ENCODE measurements at places on chromosomes 13 and 19. TPM values are rescaled to one million over a fixed set of nuclear protein-coding genes. Genes with fewer than 3 reads are reported as not detected.

- DNase-seq: no peak
Measured at GRCh38 chr19:30441011-30441410, 68.8 kb downstream of the ZNF536 start.

DNA sequence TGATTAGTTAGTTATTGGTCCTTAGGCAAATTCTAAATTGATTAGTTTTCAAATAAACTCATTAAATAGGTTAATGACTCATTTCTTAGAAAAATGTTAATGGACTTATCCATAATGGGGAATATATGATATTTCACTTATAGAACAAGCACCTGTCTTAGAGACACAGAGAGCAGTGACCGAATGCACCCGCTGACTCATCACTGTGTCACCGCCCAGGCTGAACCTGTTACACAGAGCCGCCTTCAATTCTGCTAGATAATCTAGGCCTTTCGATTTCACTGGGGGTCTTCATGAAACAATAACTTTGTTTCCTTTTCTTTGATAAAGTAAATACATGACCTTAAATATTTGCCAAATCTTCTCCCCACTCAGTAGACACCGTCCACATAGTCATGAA is 13.1 kb downstream of the IRS2 start:
- no peak for DNase-seq

- no peak for DNase-seq
Measured at GRCh38 chr13:38868399-38868798, 122.2 kb downstream of the STOML3 start.

The PALM3 gene
- total RNA-seq: 0.98 TPM

- DNase-seq: no peak
Measured at GRCh38 chr13:108178078-108178477, 37.3 kb downstream of the LIG4 start.

DNA sequence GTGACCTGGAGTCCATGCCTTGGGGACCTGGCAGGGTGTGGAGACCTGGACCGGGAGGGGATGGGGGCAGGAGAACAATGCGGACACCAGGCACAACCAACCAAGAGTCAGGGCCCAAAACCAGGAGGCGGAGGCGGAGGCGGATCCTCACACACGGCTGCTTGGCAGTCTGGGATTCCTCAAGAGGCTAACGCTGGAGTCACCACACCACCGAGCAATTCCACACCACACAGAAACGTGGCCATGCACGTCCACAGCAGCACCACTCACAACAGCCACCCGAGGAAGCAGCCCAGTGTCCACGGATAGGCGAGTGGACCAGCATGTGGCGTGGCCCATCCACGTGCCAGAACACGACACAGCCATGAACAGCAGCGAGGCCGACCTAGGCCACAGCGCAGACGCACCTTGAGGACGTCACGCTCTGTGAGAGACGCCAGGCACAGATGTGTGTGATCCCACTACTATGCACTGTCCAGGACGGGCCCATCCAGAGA is 17.7 kb downstream of the SBNO2 start:
- DNase-seq: no peak

The CAPNS1 gene
- total RNA-seq: 181 TPM

DNA sequence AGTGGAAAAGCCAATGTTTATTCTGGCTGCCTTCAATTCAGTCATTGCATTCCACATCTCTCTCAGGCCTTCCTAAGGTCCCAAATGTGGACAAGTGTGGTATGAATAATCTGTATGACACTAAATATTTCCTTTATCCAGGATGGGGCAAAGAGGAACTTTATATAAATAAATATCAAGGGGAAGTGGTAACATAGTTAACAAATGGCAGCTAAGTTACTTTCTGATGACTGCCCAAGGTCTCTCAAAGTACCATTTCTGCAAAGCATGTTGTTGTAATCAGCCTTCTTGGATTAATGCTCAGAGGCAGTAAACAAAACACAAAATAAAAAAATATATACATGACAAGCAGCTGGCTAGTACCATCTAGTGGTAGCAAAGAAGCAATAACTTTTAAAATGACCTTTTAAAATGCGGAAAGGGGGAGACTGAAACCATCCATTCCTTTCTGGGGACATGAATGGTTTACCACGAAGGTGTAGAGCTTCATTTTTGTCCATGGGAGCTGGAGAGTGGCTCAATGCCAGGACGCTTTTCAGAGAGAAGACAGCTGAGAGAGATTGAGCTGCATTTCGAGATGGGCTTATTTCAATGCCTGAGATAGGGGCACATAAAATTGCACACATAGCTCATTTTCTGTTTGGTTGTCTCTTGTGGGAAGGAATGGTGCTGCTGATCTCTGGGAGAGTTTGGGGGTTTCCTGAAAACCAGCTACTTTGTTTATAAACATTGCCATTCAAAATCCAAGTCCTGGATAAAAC is 259.2 kb downstream of the RFC3 start:
- no peak for DNase-seq

DNA sequence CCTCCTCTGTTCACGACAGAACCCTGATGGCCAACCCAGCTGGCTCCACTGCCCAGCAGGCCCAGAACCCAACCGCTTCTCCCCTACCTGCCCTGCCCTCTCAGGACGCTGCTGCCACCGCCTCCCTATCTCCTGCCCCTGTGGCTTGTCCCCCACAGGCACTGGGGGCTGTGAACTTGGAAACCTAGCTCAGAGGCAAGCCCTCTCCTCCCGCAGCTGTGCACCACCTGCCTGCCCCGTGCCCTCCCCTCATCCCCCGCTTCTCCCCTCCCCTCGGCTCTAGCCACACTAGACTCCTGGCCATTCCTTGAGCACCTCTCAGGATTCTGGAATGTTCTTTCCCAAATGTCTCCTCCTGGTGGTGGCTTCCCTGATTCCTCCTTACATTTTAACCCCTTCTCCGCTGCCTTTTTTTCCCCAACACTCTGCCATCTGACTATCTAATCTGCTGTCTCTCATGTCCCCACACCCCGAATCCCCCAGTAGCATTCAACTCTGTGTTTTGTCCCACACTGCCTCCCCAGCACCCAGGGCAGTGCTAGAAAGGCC is 6.7 kb downstream of the NANOS3 start:
- no peak for DNase-seq

DNA sequence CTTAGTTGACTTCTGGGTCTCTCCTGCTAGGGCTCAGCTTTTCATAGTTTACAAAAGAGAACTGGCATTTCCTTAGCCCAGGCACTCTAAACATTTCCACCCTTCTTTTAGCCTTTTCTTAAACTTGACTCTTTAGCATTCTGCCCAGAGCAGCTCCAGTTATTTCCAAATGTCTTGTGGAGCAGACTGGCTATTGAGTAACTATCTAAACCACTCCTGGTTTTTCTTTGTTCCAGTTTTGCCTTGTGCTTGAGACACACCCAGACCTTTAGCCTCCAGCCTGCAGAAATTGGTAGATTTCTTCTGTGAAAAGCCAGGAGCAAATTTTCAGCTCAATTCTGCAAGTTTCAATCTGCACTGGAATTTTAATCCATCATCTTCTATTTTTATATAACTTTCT is 1813.1 kb downstream of the OLFM4 start:
- no peak for DNase-seq

DNA sequence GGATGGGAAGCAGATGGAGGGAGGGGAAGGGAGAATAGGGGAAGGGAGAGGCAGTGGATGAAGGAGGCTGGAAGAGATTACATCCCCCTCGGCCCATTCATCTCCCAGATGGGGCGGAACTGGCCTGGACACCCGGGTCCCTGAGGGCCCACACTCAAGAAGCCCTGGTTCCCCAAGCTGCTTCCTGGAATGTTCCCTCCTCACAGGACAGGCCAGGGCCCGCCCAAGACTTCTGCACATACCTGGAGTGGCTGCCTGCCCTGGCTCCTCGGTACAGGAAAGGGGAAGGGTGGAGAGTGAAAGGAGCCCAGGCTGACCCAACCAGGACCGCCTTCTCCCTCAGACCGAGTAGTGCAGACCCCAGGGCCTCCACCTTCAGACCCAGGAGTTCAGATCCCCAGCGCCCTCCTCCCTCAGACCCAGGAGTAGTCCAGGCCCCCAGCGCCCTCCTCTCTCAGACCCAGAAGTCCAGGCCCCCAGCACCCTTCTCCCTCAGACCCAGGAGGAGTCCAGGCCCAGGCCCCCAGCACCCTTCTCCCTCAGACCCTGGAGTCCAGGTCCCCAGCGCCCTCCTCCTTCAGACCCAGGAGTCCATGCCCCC is 489 bp downstream of the NTF4 start:
- DNase-seq: no peak

DNA sequence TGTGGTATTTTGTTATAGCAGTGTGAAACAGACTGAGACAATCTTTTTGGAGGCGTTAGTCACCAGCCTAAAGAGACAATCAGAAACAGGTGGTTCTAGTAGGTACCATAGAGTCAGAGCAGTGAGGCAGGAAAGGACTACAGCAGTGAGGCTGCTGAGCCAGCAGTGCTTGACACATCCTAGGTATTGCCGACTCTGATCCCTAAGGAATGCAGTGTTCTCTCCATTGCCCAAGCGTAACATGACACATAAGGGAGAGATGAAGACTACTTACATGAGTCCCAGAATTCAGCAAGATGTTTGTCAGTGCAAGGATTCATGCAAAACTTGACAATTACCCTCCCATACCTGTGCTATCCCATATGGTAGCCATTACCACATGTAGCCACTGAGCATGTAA is 62.4 kb upstream of the XPO4 start:
- no peak for DNase-seq

The OCEL1 gene
- 24.1 TPM for total RNA-seq

DNA sequence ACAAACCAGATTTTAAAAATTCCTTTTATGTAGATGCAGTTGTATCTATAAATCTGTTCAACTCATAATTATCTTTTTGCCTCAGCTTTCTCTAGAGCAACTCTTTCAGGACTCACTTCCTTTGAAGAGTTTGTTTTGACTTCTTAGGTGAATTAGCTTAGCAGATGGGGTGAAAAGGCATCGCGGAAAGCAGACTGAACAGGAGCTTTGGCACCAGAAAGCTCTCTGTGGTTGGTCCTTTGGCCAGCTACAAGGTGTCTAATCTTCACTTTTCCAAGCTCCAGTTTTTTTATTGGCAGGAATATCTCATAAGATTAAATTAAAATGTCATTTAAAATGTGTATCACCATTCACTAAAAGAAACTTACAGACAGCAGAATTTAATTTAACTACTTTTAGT is 60.6 kb upstream of the KLF12 start:
- no peak for DNase-seq

- no peak for DNase-seq
Measured at GRCh38 chr19:40279120-40279551, 6.0 kb downstream of the AKT2 start.

The KCNK6 gene
- 16.2 TPM for total RNA-seq

DNA sequence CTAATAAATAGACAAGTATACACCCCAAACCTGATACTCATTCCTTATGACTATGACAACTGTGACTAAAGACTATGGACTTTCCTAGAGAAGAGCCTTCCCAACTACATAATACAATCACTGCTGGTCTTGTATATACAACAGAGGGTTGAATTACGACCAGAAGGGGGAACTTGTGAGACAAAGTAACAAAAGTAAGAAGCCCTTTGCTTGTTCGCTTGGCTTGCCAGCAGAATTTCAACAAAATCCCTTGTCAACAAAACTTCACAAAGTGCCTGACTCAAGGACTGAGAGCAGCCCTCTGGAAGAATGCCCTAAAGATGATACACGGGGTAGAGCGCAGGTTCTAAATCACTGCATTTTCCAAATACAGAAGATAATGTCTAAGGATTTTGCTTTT is 99.4 kb downstream of the WASF3 start:
- no peak for DNase-seq

The CRYL1 gene
- 35.4 TPM for total RNA-seq

The SPACA4 gene
- 3.9 TPM for total RNA-seq

The CBY2 gene
- not detected for total RNA-seq

- DNase-seq: no peak
Measured at GRCh38 chr13:79799059-79799867, 318.3 kb downstream of the NDFIP2 start.

GRCh38 chr13:108193806-108194205 is 21.5 kb downstream of the LIG4 start:
- no peak for DNase-seq

GRCh38 chr13:43300865-43301264 is 277.5 kb downstream of the DNAJC15 start:
- no peak for DNase-seq

DNA sequence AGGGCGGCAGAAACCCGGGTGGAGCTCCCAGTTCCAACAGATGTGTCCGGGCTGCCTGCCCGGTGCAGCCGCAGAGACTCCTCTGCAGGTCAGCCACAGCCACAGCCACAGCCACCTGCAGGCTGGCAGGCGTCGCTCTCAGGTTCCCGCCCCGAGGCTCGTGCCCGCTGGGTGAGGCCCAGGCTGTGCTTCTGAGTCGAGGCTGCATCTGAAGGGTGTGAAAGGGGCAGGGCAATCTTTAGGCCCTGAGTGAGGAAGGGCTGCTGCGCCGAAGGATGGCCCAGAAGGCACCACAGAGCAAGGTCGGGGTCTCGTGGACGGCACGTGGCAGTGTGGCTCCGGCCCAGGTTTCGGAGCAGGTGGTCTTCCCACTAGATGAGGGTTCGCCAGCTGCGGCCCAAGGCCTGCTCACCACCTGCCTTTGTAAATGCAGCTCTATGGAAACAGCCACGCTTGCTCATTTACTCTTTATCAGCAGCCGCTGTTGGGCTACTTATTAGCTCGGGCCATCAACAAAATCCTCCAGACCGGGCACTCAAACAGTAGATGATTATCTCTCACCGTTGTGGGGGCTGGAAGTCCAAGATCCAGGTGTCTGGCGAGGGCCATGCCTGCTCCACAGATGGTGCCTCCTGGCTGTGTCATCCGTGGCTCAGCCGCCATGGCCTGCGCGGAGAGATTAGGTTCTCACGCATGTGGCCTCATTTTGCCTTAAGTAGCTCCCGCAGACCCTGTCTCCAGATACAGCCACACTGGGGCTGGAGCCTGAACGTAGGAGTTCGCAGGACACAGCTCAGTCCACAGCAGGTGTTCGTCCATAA is 40.3 kb upstream of the TFDP1 start:
- no peak for DNase-seq

GRCh38 chr13:106865716-106866440 is 297.9 kb upstream of the ARGLU1 start:
- no peak for DNase-seq

The COX6B2 gene
- total RNA-seq: 5.2 TPM

DNA sequence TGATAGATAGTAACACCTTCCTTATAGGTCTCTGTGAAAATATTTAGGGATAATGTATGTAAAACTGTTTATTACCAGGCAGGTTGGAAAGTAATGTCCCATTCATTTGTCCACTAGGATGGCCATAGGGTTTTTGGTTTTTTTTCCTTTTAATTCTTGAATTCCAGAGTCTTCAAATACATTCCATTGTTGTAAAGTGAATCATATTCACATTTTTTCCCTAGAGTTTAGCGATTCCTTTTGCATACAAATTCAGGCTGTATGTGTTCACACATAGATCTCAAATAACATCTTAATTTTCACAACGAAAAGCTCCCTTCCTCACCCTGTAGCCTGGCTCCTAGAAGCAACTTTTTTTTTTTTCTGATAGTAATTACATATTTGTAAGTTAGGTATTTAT is 1.8 kb upstream of the ZNF557 start:
- DNase-seq: no peak

The PRX gene
- total RNA-seq: 3.2 TPM

The COL4A1 gene
- total RNA-seq: 178 TPM

GRCh38 chr19:42267644-42268141 is 1.4 kb upstream of the CIC start:
- no peak for DNase-seq

Measured in vagina (tissue), 2 donors.